ENCODE measurements at places on chromosomes 2 and 18. TPM values are rescaled to one million over a fixed set of nuclear protein-coding genes. Genes with fewer than 3 reads are reported as not detected.

The TNFRSF11A gene
- 0.68 TPM for total RNA-seq

The FAM110C gene
- under 0.01 TPM for total RNA-seq

The ARHGAP28 gene
- 7.0 TPM for total RNA-seq

The L3MBTL4 gene
- under 0.01 TPM for total RNA-seq

The STEAP3 gene
- 13.8 TPM for total RNA-seq
